Bronchial epithelial cell (primary cell): ENCODE measurements at places on chromosomes 7 and 10.

GRCh38 chr10:33539116-33539515 is 204.6 kb upstream of the NRP1 start:
- no peak for DNase-seq

- DNase-seq = no peak
Observed at GRCh38 chr10:79142064-79142491, 73.3 kb downstream of the ZMIZ1 start.

DNA sequence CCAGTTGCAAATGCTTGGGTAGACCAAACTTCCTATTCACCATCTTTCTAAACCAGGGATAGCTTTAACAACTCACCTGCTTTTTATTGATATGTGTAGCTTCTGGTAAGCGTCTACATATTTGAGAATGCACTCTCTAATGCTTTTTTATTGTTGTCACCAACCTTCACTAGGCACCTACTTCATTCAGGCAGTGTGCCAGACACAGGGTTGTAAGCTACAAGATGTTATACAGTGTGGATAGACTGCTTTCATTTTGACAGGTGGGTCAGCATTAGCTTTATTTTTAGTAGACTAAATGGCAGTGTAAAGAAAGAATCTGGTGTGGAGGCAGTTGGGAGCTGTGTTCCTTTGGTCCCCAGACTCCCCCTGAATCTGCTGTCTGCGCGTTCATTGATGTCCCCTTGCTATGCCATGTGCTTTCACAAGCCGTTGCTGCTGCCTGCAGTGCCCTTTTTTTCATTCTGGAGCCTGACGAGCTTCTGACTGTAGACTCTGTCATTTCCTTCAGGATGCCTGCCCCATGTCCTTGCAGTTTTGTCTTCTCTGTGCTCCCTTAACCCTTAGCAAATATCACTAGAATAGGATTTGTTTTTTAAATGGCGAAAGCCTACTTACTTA is 32.1 kb downstream of the NRF1 start:
- no peak for DNase-seq

- no peak for DNase-seq
Observed at GRCh38 chr10:43071865-43072650, 4.8 kb upstream of the RET start.

DNA sequence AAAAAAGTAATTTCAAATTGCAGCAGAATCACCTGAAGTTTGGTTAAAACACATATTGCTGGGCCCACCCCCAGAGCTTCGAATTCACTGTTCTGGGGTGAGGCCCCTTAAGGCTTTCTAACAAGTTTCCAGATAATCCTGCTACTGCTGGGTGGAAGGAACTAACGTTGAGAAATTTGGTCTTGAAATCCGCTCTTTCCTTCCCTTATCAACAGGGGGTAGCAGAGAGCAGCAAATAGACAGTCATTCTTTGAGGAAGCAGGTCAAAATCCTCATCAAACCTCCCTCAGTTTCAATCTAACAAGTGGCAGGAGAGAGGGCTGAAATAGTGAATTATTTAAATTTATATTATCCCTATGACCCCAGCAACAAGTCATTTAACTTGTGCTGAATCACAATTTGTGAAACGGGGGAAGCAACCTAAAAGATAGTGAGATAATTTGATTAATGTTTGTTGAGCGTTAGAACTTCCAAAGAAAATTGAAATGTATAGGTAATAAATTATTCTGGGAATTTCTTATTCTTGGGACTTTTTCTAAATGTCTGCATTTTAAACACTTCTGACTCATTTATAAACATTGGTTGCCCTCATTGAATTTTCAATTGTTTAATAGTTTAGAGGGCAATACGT is 21.7 kb upstream of the MALSU1 start:
- DNase-seq = peak; percentile 67

DNA sequence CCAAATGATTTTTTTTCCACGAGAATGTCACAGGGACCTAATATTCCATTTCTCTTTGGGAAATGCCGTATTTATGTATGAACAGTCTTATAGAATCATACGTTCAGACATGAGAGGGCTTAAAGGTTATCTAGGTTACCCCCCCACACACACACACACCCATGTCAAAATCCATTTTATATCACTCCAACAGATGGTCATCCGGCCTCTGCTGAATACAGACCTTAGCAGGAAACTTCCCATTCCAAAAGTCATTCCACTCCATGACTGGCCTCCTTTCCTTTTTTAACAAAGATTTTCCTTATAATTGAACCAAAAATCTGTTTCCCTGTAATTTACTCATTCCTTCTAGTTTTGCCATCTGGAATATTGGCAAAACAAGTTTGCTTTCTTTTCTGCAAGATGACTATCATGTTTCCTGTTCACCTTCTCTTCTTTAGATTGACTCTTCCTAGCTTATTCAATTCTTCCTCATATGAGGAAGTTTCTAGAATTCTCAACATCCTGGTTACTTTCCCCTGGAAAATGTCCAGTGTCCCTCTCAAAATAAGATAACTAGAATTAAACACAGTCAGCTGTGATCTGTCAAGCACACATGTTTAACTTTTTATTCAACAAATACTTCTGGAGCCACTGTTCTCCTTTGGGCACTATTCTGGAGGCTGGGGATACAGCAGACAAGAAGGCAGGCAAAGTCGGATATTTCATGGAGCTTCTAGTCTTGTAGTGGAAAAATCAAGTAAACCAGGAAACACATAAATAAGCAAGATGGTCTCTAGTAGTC is 276.5 kb upstream of the LRGUK start:
- no peak for DNase-seq

- no peak for DNase-seq
Observed at GRCh38 chr10:83625831-83626360, 513.4 kb upstream of the GHITM start.

DNA sequence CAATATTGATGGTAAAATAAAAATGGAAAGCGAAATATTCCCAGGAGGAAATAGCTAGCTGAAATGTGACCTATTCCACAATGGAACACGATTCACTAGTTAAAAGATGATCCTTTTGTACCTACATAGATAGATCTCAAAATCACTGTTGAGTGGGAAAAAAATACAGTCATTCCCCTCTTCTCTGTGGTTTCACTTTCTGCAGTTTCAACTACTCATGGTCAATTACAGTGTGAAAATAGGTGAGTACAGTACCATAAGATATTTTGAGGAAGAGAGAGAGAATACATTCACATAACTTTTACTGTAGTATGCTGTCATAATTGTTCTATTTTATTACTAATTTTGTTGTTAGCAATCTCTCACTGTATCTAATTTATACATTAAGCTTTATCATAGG is 56.0 kb upstream of the COL13A1 start:
- no peak for DNase-seq

- DNase-seq = no peak
Observed at GRCh38 chr10:128245026-128245425, 118.8 kb upstream of the MKI67 start.

- no peak for DNase-seq
Observed at GRCh38 chr7:142454862-142455261, 197.0 kb upstream of the PRSS58 start.

DNA sequence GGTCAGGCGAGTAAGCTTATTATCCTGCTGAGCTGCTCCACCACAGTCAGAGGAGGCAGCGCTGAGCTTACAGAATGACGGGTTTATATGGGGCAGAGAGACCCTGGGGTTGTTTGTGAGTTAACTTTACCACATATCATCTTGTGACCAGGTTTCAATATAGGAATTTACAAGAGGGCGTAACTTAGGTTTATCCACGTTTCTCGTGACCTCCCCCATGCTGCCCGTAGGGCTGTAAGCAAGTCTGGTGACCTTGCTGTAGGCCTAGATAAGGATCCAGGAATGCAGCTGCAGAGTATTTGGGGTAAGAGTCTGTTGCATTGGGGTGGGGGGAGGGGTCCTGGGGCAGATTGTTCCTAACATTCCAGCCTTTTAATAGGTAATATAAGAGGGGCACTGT is 24.6 kb downstream of the SCIN start:
- no peak for DNase-seq

DNA sequence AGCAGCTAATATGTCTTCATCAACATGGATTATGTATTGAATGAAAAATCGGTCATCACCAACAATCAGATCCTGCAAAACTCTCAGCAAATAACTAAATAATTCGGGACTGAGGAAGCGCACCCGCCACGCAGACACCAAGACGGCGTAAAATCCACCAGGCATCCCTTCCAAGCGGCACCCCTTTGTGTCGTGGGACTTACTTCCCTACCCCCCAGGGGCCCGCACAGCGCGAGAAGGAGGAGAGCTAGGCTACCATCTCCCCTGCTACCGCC is 721 bp downstream of the ARL3 start:
- no peak for DNase-seq

DNA sequence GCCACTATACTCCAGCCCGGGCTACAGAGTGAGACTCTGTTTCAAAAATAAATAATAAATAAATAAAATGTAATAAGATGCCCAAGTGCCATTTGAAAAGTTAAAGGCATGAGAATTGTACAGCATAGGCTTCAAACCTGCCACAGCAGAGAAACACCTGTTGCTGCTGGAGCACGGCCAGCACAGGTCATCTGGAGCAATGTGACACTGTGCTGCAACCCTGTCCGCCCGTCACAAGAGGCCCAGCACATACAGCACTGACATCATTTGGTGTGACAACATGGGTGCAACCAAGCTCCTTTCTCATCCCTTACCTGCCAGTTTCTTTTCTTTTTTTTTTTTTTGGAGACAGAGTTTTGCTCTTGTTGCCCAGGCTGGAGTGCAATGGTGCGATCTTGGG is 1.3 kb downstream of the RFC2 start:
- DNase-seq = no peak

- peak; percentile 39 for DNase-seq
Observed at GRCh38 chr7:148987751-148988512, 40.4 kb downstream of the PDIA4 start.

GRCh38 chr10:120437541-120437940 is 19.5 kb upstream of the PLPP4 start:
- DNase-seq = no peak

- DNase-seq = peak; percentile 46
Observed at GRCh38 chr7:50088463-50089129, 4.5 kb downstream of the ZPBP start.

DNA sequence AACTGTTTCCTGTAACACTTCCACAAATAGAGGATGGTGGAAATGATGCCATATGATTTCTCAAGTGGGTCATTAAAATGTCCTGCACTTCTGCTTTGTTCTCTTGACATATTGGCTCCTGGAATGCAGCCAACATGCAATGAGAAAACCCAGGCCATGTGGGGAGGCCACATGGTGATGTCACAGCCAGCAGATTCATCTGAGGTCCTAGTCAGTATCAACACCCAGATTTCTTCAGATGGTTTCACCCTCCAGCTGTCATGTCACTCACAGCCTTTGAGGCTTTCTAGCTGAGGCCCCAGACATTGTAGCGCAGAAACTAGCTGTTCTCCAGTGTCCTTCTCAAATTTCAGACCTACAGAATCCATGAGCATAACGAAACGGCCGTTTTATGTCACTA is 102.3 kb upstream of the NUPR2 start:
- DNase-seq = no peak

- DNase-seq = no peak
Observed at GRCh38 chr7:29871787-29872398, 65.6 kb downstream of the WIPF3 start.

GRCh38 chr7:87934699-87935383 is 790 bp downstream of the ADAM22 start:
- DNase-seq = no peak

DNA sequence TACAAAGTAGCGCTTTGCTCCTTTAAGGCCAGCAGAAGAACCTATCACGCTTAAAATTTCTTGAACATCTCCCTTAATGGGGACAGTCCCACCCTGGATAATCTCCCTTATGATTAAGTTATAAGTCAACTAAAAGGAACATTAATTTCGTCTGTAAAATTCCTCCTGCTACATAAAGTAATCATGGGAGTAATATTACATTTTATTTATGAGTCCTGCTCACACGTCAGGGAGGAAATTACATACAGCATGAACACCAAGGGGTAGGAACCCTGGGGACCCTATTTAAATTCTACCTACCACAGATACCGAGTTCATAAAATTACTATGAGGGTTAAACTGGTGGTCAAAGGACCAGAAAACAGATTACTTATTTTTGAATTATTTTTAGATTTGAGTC is 926.6 kb upstream of the MBL2 start:
- no peak for DNase-seq

GRCh38 chr7:41197769-41198168 is 505.1 kb downstream of the INHBA start:
- no peak for DNase-seq

- peak; percentile 69 for DNase-seq
Observed at GRCh38 chr7:66140924-66141323, 26.3 kb downstream of the CRCP start.

DNA sequence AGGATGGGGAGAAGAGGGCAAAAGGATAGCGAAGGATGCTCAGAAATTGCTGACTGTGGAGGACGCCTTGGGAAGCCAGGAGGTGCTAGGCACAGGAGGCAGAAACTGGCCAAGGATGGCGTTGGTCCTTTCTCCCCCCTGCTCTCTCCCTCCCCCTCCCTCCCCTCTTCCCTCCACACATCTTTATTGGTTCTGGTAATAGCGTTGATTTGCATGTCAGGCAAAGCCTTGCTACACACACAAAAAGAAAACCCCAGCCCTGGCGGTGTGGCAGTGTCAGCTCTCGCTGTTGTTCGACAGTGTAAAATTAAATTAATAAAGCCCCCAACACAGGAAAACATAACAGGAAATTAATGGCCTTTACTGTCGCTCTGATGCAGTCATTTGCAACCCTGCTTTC is 47.2 kb downstream of the PAX2 start:
- DNase-seq = no peak

- DNase-seq = no peak
Observed at GRCh38 chr7:107232568-107233090, 63.8 kb downstream of the HBP1 start.

- DNase-seq = peak; percentile 53
Observed at GRCh38 chr10:52447931-52448353, 133.9 kb downstream of the DKK1 start.

DNA sequence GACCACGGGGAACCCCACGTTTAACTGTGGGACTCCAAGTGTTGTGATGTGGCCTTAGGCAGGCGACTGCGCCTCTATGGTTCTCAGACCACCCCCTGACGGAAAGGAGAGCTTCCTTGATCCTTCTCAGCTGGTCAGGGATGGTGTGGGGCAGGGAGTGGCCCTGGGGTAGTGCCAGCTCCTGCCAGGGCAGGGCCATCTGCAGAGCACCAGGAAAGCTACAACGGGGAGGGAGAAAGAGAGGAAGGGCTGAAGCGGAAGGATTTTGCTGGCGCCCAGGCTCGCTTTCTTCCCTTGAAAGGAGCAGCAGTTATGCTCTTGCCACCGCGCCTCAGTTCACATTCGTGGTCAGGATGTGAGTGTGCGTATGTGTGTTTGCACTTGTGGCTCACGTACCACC is 74.9 kb upstream of the PCBD1 start:
- DNase-seq = no peak
